ENCODE measurements at places on chromosomes 1 and 21.

- no peak for DNase-seq
These were observed 7.9 kb downstream of the CD34 start for GRCh38 chr1:207903053-207903452.

DNA sequence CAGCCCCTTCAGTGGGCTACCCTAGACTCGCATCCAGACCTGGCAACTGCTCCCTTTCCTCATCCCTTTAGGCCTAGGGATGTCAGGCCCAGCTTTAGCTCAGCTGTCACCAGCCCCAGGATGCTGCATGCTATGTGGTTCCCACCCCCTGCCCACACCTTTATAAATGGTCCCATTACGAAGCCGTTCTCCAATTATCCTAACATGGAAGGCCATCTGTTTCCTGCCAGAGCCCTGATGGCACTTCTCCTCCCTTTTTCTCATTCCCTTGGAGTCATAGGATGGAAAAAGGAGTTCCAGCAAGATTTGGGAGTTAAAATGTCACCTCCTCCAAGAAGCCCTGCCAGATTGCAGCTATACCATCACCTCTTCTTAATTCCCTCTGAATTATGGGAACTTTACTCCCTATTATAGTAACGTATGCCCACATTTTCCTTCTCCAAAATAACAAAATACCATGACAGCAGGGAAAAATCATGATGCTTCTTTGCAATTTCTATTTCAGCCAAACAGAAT is 205.0 kb upstream of the GRIK3 start:
- no peak for DNase-seq

DNA sequence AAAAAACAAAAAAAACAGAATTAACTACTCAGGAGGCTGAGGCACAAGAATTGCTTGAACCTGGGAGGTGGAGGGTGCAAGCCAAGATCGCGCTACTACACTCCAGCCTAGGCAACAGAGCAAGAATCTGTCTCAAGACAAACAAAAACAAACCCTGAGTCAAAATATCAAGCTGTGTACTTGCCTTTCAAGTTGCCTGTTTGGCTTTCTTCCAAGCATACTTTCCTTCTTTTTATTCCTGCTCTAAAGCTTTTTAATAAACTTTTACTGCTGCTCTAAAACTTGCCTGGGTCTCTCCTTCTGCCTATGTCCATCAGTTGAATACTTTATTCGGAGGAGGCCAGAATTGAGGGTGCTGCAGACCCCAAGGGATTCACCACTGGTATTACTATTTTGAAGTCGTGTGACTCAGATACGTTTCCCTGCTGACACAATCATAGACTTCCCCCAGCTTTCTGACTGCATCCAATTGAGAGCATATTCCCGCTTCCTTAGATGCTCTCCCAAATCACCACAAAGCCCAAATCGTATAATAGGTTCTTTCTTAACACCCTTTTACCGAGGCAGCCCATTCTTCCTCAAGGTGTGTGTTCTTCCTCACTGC is 3.5 kb upstream of the ACBD6 start:
- no peak for DNase-seq

- DNase-seq = no peak
These were observed 62.9 kb downstream of the GADD45A start for GRCh38 chr1:67747671-67748546.

DNA sequence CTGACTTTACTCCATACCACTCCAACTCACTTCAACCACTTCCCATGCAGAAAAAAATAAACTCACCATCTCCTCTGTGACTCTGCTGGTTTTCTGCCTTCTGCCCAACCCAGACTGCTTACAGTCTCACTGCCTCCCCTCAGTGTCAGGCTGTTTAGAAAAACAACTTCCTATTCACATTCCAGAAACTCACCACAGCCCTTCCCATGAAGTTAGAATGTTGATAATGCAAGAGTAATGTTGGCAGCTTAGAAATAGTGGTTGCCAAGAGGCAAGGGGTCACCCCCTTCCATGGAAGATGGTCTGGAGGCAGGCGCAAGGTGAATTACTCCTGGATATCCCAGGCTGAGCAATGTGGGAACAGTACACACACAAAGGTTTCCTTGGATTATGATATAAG is at the start of gene SELP:
SELP (minus strand) TSS at position 119 of the 400 bp plus-strand sequence; CDS start at position 69, 50 bp downstream.
- DNase-seq = no peak

DNA sequence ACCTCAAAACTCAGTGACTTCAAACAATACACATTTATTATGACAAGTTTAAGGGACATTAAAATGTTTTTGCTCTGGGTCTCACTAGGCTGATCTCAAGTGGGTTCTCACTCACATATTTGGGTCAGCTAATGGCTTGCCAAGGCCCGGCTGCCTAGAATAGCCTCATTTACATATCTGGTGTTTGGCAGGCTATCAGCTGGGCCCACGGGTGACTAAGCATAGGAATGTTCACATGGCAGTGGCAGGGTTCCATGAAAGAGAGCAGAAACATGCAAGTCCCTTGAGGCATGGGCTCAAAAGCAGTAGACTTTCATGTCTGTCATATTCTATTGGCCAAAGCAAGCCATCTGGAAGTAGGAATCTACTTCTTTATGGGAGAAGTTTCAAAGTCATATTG is 492.6 kb downstream of the KCNT2 start:
- DNase-seq = no peak

- no peak for DNase-seq
These were observed 2.3 kb upstream of the OR2C3 start for GRCh38 chr1:247538561-247538960.

DNA sequence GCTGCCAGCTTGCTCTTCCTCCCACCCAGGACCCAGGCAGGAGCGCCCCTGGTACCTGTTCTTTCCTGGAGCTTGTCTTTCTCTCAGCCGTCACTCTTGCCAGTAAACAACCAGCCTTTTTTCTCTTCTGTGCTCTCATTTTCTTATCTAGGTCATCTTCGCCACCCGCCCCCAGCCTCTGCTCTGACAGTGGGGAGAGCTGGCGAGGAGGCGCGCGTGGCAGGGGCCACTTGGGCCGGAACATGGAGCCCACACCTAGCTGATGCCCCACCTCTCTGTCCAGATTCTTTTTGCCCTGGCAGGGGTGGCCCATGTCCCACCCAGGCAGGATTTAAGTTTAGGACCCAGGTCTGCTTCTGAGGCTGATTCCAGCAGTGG is 32.3 kb downstream of the PROK1 start:
- no peak for DNase-seq

DNA sequence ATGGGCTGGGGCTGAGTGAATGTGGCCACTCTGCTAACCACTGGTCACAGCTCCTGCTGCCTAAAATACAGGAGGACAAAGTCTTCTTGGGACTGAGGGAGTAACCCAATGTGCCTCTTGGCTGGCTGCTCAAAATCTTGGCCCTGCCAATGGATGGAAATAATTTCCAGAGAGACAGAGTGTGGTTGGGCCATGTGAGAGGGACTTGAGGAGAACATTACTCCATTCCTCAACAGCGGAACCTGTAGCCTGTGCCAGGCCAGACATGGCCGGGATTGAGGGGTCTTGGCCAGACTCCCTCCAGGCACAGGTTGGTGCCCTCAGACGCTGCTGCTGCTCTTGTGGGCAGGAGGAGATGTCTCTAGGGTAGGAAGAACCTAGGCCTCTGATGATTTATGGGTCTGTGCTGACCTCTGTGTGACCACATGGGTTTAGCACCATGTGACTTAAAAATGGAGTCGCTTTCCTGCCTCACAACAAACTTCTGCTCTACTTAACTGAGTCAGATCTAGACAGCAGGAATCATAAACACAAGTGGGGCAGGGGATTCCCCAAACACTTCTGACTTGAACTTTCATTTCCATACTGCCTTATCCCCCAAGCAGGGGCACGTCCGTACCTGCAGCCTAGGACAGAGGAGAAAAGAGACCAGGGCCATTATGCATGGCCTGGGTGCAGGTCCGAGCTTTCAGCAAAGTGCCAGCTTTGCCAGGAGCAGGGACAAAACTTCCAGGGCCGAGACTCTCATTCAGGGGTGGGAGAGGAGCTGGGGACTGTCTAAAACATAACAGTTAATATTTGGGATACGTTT is 79.2 kb downstream of the CD34 start:
- DNase-seq = no peak

DNA sequence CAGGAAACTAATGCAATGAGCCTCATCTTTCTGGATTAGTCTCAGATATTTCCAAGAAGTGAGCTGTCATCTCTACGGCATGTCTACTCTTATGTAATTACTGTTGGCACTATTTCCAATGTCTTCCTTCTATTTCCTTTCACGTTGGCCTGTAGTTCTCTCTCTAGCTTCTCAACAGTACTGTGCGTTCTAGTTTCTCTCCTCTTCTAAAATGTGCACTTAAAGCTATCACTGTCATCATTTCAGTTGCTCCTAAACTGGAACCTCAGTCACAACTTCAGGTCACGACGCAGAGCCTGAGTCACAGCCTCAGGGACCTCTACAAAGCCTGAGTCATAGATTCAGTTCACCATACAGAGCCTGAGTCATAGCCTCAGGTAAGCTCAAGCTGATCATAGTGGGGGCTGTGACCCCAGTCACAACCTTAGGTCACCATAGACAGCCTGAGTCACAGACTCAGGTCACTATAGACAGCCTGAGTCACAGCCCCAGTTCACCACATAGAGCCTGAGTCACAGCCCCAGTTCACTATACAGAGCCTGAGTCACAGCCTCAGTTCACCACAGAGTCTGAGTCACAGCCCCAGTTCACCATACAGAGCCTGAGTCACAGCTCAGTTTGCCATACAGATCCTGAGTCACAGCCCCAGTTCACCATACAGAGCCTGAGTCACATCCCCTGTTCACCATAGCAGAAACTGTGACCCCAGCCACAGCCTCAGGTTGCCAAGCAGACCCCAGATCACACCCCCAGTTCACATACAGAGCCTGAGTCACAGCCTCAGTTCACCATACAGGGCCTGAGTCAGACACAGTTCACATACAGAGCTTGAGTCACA is 13.0 kb downstream of the WNT9A start:
- no peak for DNase-seq

DNA sequence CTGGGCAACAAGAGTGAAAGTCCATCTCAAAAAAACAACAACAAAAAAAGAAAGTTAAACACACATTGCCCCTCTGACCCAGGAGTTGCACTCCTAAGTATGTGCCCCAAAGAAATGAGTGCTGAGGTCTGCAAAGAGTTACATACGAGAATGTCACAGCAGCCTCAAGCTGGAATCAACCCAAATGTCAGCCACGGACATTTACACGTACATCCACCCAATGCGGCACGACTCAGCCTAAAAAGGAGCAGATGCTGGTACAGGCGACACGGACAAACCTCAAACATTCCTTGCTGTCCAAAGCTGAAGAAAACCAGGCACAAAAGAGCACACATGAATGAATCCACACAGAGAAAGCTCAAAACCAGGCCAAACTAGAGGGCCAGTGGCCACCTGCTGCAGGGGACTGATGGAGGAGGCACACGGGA is 46.8 kb upstream of the ECE1 start:
- no peak for DNase-seq

- no peak for DNase-seq
These were observed 491.2 kb upstream of the USP24 start for GRCh38 chr1:55706397-55706796.

- DNase-seq = no peak
These were observed 84.4 kb downstream of the CD58 start for GRCh38 chr1:116486424-116486823.

All from NCI-H2107 (cell line).